IMR-90 (cell line): ENCODE measurements at places on chromosomes 2 and 18. TPM values are rescaled to one million over a fixed set of nuclear protein-coding genes. Genes with fewer than 3 reads are reported as not detected.
A peak's percentile ranks its signal among the peaks of the same experiment; 100 is the strongest.

DNA sequence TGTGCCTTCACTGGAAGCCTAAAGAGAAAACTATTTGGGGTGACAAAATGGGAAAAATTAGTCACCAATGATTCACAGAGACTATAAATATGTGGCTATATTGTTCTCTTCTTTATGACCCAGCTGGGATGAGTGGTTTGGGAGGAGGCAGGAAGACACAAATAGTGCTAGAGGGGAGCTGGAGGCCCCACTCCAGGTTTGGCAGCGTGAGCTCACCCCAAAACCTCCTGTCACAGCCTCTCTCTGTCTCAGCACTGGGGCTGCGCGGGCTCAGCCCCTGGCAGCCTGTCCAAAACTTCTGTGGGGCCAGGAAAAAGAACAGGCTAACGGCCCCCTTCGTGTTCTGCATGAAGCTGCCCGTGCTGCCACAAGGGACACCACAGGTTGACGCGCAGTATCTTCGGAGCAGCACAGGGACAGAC lies 73.2 kb upstream of the LCLAT1 start:
- peak overlapping the region; percentile 40 for H3K27ac ChIP-seq
- H3K4me3 ChIP-seq = no peak overlapping the region
- peaks cover 14% of the 10 kb centered on the region for H3K4me1 ChIP-seq
- H3K27me3 ChIP-seq = no peaks in the 10 kb centered on the region
- peak; percentile 89 for DNase-seq
- no peaks in the 10 kb centered on the region for H3K36me3 ChIP-seq

DNA sequence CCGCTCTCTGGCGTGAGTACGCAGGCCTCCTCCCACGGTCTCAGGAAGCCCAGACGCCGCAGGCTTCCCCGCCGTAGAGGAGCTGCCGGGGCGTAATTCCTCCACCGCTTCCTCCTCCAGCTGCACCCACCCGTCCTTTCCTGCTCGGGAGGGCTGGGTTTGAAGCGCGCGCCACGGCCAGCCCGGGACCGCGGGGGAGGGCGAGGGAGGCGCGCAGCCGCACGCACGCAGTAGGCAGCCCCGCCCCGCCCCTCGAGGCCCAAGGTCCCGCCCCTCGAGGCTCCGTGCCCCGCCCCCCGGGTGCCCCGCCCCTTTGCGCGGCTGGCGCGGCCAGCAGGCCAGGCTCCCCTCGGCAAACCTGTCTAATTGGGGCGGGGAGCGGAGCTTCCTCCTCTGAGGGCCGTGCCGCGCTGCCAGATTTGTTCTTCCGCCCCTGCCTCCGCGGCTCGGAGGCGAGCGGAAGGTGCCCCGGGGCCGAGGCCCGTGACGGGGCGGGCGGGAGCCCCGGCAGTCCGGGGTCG lies at the start of gene MALT1:
TSS of gene MALT1 (plus strand) at position 355 of the 521 bp plus-strand sequence. CDS start 179 bp downstream, outside the sequence.
- peaks cover 14% of the 10 kb centered on the region for H3K4me1 ChIP-seq
- H3K4me3 ChIP-seq = peak within 1 kb of the TSS; percentile 93
- DNase-seq = peak; percentile 85
- H3K27me3 ChIP-seq = no peaks in the 10 kb centered on the region

- H3K36me3 ChIP-seq = peaks cover under 1% of the 10 kb centered on the region; the same call in 1 of the 2 replicates
- H3K4me3 ChIP-seq = no peak overlapping the region
- no peak overlapping the region for H3K27ac ChIP-seq
- H3K27me3 ChIP-seq = no peaks in the 10 kb centered on the region
- no peak for DNase-seq
Observed at GRCh38 chr2:162057426-162057825, 16.6 kb downstream of the DPP4 start.

Gene ALKAL2
- total RNA-seq = not detected in 2 replicates

Gene HOXD8
- total RNA-seq = not detected in 2 replicates

Gene ZSWIM2
- 0.28 TPM in 1 of 2 replicates, not detected in the other for total RNA-seq

Gene ST8SIA3
- total RNA-seq = not detected in 2 replicates
